ENCODE measurements at places on chromosomes 3 and 15.

- no peak for DNase-seq
Measured at GRCh38 chr3:53102601-53103147, 27.6 kb downstream of the RFT1 start.

DNA sequence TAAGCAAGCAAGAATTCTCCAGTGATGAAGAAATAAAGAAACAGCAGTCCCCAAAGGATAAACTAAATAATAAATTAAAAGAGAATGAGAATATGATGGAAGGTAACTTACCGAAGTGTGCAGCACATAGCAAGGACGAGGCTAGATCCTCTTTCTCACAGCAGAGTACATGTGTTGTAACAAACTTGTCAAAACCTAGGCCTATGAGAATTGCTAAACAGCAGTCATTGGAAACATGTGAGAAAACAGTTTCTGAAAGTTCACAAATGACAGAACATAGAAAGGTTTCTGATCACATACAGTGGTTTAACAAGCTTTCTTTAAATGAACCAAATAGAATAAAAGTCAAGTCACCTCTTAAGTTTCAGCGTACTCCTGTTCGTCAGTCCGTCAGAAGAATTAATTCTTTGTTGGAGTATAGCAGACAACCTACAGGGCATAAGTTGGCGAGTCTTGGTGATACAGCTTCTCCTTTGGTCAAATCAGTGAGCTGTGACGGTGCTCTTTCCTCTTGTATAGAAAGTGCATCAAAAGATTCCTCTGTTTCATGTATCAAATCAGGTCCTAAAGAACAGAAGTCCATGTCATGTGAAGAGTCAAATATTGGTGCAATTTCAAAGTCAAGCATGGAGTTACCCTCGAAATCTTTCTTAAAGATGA is 4.5 kb upstream of the SCG5 start:
- DNase-seq, result no peak

GRCh38 chr3:65749066-65749465 is 289.7 kb downstream of the MAGI1 start:
- DNase-seq, result no peak

DNA sequence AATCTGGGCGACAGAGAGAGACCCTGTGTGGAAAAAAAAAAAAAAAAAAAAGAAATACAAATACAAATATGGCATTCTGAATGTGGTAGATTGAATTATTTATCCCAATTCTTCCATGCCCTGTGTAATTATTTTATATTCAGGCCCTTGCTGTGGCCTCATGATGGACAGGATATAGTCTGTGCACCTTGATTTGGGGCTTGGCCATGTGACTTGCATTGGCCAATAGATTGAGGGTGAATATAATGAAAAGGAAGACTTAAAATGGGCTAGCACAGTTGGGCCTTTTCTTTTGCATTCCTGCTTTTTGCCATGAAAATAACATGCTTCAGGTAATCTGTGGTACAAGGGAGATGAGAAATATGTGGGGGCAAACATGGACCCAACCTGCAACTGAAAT is 27.1 kb upstream of the IGF2BP2 start:
- no peak for DNase-seq

GRCh38 chr3:99248913-99249312 is 347.4 kb upstream of the DCBLD2 start:
- DNase-seq, result no peak

DNA sequence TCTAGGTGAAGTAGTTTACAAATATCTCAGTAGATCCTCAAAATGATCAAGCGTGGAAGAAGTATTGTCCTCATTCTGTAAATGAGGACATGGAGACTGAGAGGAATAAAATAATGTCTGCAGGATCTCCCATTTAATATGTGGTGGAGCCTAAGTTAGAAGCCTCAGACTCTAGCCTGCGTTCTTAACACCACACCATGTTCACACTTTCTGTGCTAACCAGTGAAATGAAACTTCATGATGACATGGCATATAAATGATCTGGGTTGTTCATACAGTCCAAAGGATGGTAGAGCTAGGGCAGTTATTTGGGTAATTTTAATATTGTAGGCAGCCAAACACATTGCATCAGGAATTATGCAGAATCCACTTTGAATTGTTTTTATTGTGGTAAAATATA is 25.1 kb upstream of the APH1B start:
- no peak for DNase-seq

DNA sequence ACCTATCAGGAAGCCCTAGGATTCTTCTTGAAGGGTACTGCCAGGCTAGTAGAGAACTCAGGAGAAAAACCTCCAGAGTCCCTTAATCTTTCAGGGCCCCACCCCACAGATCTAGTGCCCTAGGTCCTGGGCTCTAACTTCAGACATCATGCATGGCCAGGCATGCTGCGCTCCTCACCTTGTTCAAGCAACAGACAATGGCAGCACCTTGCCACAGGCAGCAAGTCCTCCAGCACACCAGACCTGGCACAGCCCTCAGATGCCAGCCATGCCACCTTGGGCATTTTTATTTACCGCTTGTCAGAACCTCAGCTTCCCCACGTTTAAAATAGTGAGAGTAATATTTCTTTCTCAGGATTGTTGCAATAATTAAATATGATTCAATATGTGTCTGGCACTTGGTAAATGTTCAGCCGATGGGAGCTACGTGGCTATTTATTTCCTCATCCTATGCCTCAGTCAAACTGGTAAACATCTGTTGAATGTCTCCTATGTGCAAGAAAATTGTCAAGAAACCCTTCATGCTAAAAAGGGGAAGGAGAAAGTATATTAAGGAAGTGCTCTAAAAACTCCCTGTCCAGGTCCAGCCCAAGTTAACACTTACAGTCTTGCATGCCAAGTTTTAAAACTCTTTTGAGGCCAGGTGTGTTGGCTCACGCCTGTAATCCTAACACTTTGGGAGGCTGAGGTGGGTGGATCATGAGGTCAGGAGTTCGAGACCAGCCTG is 14.5 kb upstream of the CCR1 start:
- DNase-seq, result no peak

- no peak for DNase-seq
Measured at GRCh38 chr3:189158034-189158433, 13.7 kb upstream of the TPRG1 start.

GRCh38 chr3:78900426-78900825 is 867.4 kb downstream of the ROBO1 start:
- DNase-seq, result no peak

- no peak for DNase-seq
Measured at GRCh38 chr15:49273734-49274318, 103.8 kb downstream of the GALK2 start.

GRCh38 chr3:50126287-50127211 is 28.6 kb upstream of the SEMA3F start:
- no peak for DNase-seq

DNA sequence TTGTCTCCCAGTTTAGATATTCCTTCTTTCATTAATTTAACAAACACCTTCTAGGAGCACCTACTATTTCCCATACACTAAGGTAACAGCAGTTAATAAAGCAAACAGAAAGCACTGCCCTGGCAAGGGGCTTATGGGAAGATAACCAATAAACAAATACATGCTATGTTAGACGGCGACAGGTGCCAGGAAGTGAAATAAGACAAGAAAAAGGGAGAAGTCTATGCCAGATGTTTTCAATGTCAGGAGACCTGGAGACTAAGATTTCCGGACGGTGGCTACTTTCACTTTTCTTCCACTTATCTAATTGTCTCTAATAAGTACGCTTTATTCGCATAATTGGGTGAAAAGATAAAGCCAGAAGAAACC is 32.5 kb upstream of the ZNF445 start:
- DNase-seq, result no peak

DNA sequence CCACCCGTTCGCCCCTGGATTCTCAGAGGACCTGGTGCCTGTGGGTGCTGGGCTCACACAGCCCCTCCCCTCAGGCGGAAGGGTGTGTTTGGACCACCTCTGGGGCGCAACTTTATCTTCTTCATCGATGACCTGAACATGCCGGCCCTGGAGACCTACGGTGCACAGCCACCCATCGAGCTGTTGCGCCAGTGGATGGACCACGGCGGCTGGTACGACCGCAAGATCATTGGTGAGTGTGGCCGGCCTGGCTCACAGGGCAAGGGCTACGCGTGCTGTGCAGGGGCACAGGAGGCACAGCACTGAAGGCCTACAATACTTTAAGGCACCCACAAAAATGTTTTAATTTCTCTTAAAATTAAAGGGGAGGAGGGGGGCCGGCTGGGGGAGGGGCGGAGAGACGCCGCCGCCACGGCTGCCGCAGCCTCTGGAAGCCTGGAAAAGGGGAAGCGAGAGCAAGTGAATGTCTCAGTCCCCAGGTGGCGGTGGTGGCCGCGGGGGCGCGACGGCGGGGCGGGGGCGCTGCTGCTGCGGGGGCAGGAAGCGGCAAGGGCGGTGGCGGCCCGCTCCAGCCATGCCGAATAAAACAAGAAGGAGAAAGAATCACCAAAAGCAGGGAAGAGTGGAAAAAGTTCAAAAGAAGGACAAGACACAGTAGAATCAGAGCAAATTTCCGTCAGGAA is 56.8 kb downstream of the DNAH1 start:
- DNase-seq, result no peak

DNA sequence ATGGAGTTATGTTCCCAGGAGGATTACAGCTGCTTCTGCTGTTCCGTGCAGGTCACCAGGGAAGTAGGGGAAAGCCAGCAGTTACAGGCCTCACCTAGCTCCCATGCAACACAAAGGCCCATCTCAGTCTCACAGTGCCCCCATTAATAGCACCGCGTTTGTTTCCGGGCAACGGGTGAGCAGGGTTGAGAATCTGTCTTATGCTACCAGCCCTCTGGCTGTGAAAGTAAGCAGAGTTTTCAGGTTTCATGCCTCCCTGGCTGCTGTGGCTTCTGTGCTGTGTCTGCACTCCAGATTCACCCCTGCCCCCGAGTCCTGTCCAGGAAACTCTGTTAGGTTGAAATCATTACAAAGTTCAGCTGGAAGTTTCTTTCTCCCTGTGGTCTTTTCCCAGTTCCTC is 254.4 kb upstream of the GPR149 start:
- no peak for DNase-seq

- DNase-seq, result no peak
Measured at GRCh38 chr15:86837294-86838061, 757.8 kb downstream of the AGBL1 start.

- no peak for DNase-seq
Measured at GRCh38 chr3:139585820-139586219, 46.3 kb upstream of the RBP1 start.

DNA sequence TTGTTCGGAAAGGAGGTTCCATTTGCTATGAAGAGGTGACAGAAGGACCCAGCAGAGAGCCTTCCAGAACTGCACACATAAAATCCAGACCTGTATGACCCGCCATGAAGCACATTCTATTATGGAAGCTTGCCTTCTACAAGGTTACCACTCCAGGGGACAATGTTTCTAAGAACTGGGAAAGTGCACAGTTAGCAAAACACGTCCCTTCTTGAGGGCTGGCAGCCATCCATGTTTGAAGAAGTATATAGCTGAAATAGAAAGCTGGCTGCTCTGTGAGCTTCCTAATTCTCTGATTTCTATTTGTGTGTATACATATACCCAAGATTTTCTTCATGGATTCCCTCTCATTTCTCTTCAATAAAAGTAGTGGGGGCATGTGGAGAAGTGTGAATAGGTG is 74.6 kb downstream of the CNTN3 start:
- DNase-seq, result no peak

DNA sequence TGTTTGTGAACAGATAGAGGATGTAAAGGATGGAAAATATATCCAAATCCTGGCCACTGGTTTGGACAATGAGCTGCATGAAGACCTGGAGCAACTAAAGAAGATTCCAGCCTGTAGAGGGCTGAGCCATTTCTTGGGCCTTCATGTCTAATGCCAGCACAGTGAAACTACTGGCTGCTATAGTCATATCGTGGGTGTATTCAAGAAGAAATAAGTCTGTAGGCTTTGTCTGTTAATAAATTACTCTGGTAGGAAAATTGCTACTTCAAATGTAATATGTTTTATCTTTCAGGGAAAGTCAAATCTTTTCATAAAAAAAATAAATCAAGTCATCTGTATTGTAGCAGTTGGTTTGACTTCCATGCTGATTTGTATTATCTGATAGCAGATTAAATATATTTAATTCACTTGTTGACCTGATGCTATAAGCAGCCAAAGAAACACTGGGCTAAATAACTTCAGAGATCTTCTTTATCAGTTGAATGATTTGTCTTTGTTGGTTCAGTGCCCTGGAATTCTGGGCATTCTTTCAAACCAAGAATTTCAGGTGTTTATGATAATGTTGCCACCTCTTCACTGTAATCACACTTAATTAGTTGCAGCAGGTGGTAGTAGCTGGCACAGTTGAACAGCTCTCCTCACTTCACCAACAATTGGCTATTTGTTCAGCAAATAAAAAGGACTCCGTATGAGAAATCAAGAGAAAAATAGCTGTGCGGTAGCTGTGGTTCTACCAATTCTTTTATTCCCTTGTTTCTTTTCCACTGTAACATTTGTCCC is 1109.5 kb downstream of the NSUN3 start:
- DNase-seq, result no peak

DNA sequence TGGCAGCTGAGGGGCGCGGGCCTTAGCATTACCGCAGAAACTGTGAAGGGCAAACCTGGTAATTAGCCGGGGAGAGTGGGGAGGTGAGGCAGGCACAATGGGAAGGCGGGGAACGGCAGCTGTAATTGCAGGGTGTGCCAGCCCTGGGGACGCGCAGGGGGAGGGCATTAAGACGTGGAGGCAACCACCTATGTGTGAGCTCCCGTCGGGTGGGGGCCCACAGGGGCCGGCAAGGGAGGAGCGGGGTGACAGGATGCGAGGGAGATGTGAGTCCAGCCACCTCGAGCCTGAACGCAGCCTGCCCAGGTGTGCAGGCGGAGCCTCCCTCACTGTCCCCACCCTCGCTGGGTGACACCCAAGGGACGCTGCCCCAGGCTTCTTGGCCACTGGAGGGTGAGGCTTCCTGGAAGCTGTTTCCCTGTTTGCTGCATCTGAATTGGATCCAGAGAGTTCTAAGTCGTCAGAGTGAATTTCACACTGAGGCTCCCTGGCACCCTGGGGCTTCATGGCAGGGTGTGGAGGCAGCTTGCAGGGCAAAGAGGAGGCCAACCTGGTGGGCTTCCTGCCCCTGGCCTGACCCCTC is 130.6 kb upstream of the MEF2A start:
- no peak for DNase-seq

DNA sequence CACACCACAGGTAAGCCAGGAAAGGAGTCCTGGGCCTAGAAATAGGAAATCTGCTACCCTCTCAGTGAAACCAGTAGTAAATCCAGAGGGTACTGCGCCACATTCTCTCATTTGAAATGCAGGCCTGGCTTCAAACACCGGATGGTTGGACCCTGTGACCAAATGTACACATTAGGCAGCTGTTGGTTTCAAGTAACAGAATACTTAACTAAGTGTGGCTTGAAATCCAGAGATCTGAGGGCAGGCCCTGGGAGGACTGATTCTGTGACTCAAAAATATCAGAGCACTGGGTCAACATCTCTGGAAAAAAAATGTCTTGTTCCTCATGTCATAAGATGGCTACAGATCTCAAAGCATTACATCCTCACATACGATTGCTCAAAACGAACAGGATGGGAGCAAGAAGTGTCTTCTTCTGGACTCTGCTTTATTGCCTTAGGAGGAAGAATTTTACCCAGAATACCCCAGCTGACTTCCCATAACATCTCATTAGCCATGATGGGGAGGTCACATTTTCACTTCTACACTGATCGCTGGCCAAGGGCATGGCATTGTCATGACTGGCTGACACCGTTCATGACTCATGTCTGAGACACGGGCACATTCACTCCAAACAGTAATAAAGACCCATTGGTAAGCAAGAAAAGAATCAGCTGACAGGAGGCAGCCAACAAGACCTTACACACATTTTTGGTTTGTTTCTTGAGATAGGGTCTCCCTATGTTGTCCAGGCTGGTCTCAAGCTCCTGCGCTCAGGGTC is 166.0 kb downstream of the ARRDC4 start:
- DNase-seq, result no peak

- no peak for DNase-seq
Measured at GRCh38 chr3:32568953-32569352, 1.7 kb downstream of the DYNC1LI1 start.
